ENCODE measurements at places on chromosomes 7 and 10.

DNA sequence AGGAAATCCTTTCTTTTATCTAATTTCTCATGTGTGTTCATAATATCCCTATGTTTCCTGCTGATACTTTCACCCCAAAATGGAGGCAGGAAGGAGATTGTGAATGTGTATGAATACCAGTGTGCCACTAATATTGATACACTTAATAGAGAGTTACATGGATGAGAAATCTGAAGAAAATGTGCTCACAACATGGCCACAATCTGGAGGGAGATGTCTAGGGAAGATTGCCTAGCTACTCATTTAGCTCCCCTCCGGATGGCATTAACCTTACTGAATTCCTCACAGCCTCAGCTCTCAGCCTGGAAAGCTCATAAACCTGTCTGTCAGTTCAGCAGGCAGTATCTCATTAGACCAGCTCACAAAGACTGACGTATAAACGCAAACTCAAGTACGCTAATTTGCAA is 23.4 kb upstream of the DMTF1 start:
- no peak for DNase-seq

DNA sequence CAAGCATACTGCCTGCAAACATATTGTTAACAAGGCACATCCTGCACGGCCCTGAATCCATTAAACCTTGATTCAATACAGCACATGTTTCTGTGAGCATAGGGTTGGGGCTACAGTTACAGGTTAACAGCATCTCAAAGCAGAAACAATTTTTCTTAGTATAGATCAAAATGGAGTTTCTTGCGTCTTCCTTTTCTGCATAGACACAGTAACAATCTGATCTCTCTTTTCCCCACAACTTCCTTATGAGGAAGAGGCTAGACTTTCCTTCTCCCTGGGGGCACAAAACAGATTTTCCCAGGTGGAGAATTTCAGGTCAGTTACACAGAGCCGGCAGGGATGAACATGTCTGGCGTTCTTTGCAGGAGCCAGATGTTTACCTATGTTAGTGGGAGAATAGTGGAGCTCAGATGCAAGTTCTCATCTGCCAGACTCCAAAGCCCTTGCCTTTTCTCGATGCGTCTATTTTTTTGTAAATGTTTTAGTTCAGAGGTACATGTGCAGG is 37.5 kb upstream of the PFKFB3 start:
- no peak for DNase-seq

- no peak for DNase-seq
Observed at GRCh38 chr7:116087984-116088383, 57.4 kb upstream of the TFEC start.

- no peak for DNase-seq
Observed at GRCh38 chr10:10128387-10128786, 889.3 kb upstream of the CELF2 start.

DNA sequence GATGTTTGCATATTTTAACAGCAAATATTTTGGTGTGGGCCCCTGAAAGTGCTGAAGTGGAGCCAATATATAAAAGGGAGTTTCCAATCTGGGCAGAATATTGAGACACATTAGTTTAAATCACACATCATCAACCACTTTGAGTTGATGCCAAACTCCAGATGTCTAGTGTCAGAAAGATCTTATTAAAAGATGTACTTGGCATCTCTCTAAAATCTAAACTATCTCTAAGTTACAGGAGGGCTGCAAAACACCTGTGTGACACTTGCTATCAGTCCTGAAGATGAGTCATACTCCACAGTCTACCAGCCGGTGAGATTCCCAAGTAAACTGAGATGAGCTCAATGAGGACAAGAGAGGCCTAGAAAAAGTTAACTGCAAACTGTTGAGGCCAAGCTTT is 11.4 kb downstream of the JAZF1 start:
- no peak for DNase-seq

- DNase-seq, result no peak
Observed at GRCh38 chr7:18997477-18998150, 119.8 kb downstream of the TWIST1 start.

DNA sequence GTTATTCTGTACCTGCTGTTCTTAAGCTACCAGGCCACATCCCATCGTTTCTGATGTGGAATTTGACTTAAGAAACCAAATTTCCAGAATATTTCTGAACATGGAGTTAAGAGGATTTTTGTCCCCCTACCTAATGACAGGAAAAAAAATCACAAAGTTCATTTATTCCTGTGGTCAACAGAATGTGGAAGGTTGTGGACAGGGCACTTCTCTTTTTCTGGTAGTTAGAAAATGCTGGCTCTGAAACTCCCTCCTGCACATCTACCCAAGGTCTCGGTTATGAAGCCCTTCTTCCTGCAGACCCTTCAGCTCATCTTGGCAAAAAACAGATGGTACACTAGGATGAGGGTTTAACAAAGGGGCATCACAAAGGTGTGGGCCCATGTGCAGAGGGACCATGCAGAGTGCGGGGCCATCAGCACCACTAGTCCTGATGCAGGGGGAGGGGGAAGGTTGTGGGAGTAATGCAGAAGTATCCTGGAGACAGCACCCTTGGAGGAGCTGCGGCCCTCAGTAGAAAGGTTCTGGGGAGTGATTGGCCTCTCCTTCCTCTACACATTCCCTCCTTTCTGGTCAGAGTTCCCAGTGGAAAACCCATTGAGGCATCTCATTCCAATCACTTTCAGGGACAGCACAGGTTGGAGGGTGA is 9.8 kb downstream of the ALOX5 start:
- no peak for DNase-seq

DNA sequence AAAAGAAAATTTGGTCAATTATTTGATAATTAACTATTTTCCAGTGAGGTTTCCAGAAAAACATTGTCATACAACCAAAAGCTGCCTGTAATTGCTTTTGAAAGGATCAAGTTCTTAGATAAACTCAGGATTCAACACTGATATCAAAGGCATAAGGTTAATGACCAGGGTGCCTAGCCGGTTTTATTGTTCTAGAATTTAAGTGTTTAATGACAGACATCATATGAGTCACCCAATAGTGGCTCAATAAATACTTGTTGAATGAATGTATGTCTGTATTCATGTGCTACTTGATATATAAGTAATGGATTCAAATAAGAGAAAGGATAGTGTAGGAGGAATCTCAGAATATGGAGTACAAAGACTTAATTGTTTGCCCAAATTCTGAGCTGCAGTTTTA is 196.1 kb upstream of the LRGUK start:
- no peak for DNase-seq

- DNase-seq, result no peak
Observed at GRCh38 chr10:7388602-7389001, 22.2 kb downstream of the SFMBT2 start.

DNA sequence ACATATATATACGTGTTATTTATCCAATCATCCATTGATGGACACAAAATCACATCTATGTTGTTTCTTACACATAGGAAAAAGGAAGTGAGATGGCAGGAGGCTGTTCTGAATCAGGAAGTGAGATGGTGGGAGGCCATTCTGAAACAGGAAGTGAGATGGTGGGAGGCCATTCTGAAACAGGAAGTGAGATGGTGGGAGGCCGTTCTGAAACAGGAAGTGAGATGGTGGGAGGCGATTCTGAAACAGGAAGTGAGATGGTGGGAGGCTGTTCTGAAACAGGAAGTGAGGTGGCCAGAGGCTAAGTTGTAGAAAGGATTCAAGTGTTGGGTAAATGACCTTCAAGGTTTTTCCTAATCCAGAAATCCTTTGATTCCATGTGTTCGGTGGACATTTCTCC is 921.5 kb downstream of the TYW1 start:
- DNase-seq, result no peak

DNA sequence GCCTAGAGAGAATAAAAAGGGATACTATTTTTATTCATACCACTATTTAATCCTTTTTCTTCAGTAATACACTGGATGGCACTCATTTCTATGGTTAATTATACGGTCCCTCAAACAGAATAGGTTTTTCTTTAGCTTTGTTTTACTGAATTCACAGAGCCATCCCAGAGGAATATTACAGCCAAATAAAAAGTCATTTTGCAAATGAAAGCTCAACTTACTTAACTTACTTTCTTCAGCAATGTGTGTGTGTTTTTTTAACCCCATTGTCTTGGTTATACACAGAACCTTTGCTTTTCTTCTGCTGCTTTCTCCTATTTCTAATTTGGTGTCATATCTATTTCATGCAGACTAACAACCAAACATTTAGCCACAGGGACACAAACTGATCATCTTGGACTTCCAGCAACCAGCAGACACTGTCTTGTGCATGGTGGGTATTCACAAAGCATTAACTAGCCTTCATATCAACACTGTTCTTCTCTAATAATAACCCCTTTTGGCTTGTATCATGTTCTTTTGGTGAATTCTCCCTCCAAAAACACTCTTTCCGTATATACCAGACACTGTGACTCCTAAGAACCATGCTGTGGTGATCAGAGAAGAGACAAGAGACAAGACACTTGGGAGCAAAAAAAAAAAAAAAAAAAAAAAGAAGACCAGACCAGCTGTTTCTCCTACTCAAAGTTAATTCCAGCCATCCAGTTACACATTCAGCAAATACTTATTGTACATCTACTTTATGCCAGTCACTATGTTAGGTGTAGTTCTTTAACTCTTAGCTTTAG is 40.4 kb downstream of the PIP4K2A start:
- no peak for DNase-seq

DNA sequence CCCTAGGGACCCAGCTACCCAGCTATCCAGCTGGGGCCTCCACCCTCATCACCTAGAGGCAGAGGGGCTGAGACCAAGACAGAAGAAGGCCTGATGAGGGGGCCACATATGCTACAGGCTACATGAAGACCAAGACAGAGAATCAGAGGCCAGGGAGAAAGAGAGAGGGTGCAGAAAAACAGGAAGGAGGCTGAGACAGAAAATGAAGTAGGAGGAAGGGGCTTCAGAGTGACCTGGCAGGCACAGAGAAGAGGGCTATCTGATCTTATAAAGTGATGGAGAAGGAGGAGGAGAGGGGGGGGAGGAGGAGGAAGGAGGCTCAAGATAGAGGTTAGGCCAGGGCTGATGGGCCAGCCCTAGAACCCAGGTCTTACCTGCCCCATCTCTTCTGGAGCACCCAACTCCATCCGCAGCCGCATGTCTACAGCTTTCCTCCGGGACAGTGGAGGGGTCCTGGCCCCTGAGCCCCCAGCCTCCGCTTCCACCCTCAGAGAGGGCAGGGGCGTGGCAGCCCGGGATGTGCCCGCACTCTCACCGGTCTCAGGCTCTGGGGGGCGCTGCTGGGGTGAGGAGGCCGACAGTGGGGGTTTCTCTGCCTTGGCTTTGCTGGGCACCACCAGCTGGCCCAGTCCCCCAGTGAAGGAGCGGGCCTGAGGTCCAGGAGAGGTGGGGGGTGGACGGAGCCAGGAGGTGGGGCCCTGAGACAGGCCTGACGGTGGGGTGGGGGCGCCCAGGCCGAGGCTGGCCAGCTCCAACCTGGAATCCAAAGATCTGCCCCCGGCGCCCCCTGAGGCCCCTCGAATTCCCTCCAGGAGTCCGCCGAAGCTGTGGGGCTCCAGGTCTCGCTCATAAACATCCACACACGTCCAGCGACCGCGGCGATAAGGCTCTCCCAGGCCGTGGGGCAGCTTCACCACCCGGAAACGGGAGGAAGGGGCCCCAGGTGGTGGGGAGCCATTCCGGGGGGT is 1.8 kb downstream of the TSC22D4 start:
- DNase-seq, result no peak

DNA sequence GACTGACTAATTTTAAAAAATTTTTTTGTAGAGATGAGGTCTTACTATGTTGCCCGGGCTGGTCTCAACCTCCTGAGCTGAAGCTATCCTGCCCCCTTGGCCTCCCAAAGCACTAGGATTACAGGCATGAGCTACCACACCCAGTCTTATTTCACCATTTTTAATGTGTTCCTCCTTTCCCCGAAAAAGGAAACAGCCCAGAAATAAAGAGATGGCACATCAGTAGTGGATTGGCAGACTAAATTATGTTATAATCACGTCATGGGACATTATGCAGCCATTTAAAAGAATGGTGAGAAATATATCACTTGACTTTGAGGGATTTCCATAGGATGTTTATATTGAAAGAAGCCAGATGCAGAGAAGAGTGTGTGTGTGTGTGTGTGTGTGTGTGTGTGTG is 40.5 kb downstream of the CAPZA2 start:
- DNase-seq, result no peak

DNA sequence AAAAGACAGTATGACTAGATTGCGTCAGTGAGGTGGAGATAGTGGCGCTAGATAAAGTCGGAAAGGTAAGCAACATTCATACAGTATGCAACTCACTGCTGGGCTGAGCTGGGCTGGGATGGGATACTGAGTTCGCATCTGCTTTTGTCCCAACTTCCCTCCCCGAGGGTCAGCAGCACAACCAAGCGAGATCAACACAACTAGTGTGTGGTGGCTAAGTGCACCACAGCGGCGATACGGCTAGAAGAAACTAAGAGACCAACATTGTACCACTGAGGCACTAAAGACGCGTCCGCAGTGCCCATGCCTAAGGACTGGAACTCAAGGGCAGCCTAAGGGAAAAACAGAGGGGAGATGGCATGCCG is 467 bp downstream of the EXOSC1 start:
- DNase-seq, result no peak

- DNase-seq, result peak; percentile 47
Observed at GRCh38 chr10:7121154-7121797, 289.6 kb downstream of the SFMBT2 start.

- DNase-seq, result no peak
Observed at GRCh38 chr10:34880817-34881216, 65.7 kb upstream of the PARD3 start.

GRCh38 chr10:127961071-127961470 is 54.2 kb downstream of the PTPRE start:
- no peak for DNase-seq

- no peak for DNase-seq
Observed at GRCh38 chr10:128242641-128243040, 116.4 kb upstream of the MKI67 start.

DNA sequence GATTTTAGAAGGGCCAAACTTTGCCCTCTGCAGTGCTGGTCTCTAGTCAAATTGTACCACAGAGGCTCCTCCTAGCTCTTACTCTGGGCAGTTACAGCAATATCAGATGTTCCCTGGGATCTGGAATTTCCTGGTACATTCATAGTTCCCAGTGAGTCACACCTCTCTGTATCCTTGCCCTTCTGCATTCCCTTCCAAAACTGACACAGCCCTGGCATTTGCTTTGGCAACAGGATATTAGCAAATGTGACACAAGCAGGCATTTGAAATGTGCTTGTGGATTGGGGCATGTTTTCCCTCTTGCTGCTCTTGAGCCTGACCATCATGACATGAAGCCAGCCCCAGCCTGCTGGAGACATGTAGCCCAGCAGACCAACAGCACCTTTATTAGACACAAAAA is 284.7 kb upstream of the AKR1E2 start:
- no peak for DNase-seq

DNA sequence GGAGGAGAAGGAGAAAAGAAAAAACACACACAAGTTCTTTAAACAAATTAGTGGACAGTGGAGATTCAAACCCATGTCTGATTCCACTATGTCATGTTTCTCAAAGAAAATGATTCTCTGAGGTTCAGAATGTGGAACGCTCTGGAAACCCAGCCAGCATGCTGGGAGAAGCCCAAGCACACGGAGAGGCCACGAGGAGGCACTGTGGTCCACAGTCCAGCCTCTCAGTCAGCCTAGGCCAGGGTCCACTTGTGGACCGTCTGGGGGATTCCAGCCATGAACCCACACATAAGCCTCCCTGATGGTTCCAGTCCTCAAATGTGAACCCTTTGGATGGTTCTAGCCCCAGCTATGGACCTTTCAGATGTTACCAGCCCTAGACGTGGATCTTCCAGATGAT is 73.4 kb downstream of the CAV1 start:
- no peak for DNase-seq

Data from stimulated activated CD8-positive, alpha-beta memory T cell treated with anti-CD3 and anti-CD28 coated beads, Interleukin-4, amount 100 ng/mL, for 1 hour (primary cell).